ENCODE measurements at places on chromosomes 11 and 22.

- DNase-seq, result no peak
Measured at GRCh38 chr11:57936050-57936418, 87.6 kb upstream of the OR9Q1 start.

GRCh38 chr22:40605761-40606160 is 30.8 kb downstream of the MRTFA start:
- DNase-seq, result no peak

DNA sequence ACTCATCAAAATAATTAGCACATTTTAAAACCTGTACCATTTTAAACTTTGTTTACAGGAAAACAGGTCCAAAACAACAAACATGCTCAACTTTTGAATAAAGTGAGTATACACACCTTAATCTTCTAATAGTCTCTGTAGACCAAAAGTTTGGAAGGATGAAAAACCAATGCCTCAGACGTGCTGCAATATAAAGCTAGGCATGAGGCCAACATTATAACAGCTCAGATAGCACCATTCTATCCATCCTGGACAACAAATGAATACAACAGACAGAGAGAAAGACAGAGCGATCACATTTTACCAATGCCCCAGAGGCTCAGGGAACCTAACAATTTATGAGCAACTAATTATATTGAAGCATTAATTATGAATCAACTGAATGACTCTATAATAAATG is 77.0 kb downstream of the PAK1 start:
- DNase-seq, result no peak

- no peak for DNase-seq
Measured at GRCh38 chr11:68043349-68044144, 4.7 kb downstream of the TCIRG1 start.

DNA sequence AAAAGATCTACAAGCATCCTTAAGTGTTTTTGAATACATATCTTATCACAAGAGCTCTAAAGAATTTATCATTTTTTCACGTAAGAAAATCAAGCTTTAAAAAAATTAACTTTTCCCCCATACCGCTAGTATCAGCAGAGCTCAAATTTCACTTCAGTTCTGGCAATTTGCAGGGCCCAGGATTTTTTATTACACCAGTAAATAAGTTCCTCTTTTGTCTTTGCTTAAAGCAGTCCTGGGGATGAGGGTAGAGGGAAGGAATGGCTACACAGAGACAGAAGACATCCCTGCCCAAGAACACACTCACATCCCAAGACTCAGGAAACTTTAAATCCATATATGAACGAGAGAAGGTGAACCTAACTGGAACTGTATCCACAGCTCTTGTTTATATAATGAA is 22.6 kb upstream of the SORL1 start:
- DNase-seq, result no peak

DNA sequence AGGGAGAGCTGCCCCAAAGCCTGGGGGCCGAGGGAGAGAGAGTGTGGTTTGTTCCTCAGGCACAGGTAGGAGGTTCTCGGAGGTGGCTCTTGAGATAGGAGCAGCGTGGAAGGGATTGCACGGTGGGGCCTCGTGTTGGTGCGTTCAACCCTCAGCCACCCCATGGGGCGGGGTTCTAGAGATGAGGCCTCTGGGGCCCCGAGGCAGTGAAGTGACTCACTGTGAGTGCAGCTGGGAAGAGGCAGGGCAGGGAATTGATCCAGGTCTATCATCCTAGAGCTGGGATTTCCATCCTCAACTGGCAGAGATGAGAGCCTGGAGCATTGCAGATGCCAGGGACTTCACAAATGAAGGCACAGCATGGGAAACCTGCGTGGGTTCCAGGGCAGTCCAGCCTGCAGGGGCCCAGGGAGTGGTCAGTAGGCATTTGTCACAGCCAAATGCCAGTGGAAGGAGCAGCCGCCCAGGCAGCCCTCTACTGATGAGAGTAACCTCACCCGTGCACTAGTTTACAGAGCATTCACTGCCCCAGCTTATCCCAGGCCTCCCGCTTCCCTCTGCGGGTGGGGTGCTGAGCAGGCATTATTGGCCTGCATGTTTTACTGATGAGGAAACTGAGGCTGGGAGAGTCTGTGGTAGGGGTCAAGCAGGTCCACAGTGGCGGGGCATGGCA is 5.1 kb upstream of the SMARCB1 start:
- DNase-seq, result no peak

DNA sequence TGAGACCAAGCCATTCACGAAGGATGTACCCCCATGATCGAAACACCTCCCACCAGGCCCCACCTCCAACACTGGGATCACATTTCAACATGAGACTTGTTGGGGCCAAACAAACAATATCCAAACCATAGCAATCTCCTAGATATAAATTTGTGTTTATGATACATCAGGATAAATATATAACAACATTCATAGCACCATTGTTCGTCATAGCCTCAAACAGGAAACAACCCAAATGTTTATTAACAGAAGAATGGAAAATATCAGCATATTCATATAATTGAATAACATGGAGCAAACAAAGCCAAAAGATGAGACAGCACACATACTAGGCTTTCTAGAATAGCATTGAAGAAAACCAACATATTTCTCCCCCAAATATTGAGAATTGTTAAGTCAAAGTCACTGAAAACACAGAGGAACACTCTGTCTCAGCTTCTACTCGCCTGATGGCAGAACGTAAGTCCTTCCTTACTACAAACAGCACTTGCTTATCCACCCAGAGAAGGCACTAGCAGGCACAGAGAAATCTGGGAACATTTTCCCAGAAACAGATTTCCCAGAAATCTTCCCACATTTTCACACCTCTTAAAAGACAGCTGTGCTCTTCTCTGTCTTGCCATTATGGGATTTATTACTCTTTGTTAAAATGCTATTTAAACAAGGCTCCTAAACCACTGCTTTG is 8.1 kb upstream of the GDPD4 start:
- no peak for DNase-seq

DNA sequence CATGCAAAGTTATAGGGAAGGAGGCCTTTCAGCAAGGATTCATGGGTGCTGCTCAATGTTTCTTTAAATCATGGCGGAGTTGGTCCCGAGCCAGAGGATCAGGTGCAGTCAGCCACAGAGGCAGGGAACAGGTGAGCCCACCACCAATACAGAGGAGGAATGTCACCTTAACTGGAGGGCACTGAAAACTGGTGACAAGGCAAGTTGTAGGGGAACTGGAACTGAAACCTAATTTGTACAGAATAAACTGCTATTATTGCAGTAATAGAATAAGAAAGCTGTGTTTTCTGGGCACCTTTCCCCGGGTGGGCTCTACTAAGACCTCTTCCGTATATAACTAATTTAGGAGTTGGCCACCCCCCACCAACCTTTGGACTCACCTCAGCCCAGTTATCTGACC is 296.0 kb upstream of the NARS2 start:
- no peak for DNase-seq

DNA sequence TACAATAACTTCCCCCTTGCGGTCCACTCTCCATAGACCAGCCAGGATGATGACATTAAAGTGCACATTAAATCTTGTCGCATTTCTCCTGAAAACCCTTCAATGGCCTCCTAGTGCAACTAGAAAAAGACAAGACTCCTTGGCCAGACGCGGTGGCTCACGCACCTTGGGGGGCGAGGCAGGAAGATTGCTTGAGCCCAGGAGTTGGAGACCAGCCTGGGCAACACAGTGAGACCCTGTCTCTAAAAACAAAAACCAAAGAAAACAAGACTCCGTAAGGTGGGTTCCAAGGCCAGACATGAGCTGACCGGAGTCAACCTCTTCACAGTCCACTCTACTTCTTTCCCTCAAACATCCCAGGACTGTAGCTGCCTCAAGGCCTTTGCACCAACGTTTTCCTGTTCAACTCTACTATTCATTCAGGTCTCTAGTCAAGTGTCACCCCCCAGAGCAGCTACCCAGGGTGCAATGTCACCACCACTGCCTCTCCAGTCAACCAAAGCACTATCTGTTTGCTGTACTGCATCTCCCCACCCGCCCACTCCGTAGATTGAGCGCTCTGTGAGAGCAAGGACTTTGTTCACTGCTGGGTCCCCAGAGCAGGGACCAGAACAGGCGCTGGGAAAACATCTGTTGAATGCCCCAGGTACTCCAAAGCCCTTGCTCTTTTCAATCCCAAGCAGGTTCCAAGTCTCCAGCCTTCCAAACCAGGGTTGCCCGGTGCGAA is 739 bp downstream of the ZMAT5 start:
- DNase-seq, result no peak

GRCh38 chr11:32186118-32186517 is 95.2 kb downstream of the RCN1 start:
- no peak for DNase-seq

DNA sequence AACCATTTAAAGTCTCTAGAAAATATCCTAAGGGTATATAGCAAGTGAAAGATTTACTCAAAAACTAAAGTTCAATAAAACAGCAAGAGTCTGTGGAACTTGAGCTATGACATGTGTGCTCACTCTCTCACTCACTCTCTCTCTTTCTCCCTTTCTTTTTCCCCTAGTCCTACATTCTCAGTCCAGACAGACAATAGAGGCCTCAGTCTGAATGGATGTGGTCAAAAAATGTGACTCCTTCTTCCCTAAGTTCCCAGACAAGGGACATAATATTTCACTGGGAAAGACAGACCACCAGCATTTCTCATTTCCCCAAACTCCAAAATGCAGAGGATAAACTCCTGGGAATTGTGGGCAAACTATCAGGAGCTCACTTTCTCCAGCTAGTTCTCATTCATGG is 17.6 kb upstream of the APLNR start:
- DNase-seq, result no peak

DNA sequence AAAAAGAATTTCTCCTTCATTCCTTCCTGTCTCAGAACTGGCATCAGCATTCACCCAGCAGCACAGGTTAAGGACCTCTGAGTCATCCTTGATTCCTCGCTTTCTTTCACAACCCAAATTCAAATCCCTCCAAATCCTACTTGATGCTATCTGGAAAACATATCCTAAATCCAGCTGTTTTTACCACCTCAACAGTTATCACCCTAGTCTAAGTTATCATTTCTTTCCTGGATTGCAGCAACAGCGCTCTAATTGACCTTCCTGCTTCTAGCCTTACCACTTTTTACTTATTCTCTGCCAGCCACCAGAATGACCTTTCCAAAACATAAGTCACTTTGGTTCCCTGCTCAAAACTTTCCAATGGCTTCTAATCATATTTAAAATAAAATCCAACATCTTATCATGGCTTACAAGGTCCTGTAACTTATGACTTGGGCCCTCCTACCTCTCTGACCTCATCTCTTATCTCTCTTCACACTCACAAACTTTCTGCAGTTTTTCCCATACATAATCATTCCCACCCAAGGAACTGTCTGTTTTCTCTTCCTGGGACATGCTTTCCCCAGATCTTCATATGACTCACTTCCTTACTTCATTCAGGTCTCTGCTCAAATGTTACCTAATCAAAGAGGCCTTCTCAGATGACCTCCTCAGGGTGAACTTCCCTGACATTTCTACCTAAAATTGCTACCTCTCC is 119.4 kb downstream of the TTC28 start:
- DNase-seq, result no peak

DNA sequence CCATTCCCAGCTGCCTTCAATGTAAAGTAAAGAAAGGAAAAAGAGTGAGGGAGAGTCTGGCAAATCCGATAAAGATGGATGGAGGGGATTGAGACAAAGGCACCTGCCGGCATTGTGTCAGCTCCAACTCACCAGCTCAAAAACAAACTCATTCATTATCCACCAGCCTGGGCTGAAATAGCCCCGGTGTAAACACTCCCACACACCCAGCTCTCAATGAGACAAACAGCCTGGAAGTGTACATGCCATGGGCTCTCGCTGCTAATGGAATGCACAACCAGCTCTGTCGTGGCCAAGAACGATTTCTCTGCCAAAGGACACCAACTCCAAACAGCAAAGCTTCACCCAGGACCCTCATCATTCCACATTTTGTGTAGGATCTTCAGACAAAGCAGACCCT is 89.3 kb upstream of the OPCML start:
- no peak for DNase-seq

DNA sequence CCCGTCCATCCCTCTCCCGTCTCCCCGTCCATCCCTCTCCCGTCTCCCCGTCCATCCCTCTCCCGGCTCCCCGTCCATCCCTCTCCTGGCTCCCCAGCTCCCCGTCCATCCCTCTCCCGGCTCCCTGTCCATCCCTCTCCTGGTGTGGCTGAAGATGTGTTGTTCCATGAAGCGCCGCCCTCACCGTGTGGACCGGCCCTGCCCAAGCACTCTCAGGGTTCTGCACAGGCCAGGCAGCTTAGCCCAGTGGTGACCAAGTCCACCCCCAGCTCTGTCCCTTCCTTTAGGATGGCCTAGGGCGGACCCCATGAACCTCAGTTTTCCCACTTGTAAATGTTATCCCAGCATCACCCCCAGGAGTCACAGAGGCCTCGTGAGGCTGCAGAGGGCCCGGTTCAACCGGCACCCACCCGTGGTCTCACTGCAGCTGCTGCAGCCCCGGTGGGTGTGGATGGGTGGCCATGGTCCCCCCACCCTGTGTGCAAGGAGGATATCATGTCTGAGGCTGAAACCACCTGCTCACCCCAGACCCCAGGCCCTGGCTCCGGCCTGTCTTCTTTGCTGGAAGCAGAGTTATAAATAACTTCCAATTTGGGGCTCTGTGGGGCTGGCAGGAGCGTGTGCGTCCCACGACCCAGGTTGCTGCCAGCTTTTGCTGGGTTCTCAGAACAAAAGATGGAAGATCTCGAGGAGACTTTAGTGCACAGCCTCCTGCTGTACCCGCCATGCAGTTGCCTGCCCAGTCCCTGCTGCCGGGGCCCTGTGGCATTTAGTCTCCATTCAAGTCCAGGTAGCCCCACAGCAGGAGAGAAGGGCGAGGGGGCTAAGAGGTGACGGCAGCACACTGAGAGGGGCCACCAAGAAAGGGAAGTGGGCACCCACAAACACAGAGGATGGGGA is 1147.8 kb downstream of the BRD1 start:
- no peak for DNase-seq

DNA sequence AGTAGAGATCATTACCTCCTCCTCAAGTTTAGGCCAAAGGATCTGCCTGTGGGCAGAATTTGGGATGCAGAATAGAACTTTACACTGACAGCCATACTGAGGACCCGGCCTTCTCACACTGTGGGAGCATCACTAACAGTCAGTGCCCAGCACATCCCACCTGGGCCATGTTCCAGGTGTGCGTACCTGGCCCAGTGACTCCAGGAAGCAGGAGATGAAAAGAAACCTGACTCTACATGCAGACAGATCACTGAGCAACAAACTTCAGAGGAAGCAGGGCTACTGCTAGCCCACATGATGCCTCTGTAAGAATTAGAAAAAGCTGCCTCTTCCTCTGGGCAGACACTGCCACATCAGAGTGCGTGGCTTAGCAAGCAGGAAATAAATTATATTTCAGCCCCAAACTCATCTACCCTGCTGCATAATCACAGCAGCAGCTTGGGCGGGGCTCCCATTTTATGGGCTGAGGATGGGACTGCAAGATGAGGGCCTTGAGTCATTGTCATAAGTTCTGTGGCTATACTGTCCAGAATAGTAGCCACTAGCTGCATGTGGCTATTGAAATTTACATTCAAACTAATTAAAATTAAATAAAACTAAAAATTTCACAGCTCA is 6.0 kb upstream of the LMO2 start:
- no peak for DNase-seq

GRCh38 chr11:43561832-43562231 is 118.7 kb upstream of the HSD17B12 start:
- no peak for DNase-seq
